NAMALWA (cell line): ENCODE measurements at places on chromosomes 7 and 10.

DNA sequence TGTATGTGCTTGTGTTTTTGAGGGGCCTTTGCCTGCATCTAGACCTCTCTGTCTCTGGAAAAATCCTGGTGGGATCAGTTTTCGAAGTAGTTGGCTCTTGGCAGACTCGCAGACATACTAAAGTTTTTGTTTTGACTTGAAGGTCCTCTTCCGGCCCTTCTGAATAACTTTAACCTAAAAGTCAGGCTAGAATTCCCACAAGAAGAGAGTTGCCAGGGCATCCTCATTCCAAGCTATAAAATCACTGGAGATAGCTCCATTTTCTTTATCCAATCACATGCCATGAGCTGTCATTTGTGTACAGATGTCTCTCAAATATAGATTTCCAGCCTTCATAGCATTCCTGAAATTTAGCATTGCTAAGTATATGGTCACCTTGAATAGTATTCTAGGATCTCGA, 967.8 kb downstream of the LRMDA start:
- DNase-seq = no peak

DNA sequence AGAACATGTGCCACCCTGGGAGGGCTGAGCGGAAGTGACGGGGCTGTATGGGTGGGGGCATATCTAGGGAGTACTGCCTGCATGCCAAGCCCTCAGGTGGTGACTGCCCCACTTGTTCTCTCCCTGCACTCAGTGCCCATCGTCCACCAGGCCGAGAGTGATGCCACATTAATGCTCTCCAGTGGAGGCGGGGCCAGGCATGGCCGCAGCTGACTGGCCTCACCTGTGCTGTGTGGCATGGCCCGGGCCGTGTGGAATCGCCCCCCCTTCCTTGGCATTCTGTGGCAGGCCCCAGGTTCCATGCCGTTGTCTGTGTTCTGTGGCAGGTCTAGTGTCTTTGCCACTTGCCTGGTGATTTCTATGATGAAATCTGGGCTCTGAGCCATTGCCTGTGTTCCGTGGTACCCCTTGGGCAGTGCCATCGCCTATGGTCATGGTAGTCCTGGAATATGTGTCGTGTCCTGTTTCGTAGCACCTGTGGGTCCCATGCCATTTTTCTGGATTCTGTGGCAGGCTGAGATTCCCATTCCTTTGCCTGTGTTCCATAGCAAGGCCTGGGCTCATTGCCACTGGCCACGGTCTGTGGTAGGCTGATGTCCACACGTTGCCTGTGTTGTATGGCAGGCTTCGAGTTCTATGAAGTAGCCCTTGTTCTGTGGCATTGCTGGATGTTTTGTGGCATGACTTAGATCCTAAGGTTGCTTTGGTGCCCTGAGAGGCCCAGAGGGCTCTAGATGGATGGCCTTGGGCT, 8.9 kb downstream of the FLNC start:
- no peak for DNase-seq

GRCh38 chr7:25093268-25093826, 31.7 kb downstream of the CYCS start:
- DNase-seq = peak; percentile 96

- DNase-seq = no peak
These were observed 89.8 kb downstream of the CAMK1D start for GRCh38 chr10:12438919-12439692.

DNA sequence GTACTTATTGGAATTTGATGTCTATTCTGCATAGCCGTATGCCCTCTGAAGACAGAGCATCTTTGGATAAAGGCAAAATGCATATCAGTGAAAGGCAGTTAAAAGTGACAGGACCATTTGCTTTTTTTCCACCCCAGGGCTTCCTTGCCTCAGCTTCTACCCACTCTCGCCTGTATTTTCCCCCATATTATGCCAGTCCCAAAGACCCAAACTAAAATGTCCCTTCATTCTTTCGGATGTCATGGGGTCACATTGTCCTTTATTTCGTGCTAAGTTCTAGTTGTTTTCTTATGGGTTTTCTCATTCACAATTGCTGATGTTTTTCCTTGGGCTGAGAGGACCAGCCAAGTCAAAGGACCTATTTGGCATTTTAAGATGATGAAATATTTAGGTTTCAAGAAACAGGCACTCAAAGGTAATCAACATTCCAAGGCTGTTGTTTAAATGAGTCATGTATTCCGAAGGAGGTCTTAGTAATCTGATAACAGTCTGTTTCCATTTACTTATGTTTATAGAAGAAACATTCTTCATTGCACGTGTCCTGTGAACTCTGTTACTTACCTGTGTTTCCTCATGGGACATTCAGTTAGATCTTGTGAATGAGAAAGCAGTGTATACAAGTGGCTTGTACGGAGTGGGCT, 74.1 kb downstream of the DNAH11 start:
- DNase-seq = no peak
